Activated CD4-positive, alpha-beta memory T cell treated with anti-CD3 and anti-CD28 coated beads for 36 hours (primary cell): ENCODE measurements at places on chromosomes 7 and 10. TPM values are rescaled to one million over a fixed set of nuclear protein-coding genes. Genes with fewer than 3 reads are reported as not detected.

- DNase-seq: no peak
These were observed 323.2 kb upstream of the COBL start for GRCh38 chr7:51639661-51640334.

ORAI2 gene
- total RNA-seq: 31.5 TPM

GRCh38 chr10:99396471-99396870 lies 34.0 kb downstream of the GOT1 start:
- no peak for DNase-seq

DNA sequence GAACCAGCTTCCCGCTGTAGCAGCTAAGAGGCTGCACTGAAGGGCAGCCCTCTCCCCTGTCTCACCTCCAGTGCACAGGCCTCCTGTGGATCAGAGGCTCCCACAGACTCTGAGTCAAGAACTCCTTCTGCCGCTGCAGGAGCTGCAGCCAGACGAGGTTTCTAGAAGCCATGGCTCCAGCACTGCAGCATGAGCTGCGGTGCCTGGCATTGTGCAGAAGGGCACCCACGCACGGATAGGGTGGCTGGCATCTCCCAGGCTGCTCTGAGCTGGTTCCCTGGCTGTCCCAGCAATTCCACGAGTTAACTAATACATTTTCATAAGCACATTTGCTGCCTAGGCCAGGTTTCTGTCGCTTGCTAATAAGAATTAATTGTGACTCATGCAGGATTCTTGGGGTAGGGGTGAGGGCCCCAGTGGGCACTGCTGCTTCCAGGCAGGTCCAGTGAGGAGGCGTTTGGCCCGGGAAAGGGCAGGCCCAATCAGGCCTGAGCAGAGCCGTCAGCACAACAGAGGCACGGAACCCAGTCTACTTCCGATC lies 594.2 kb downstream of the DNAJB6 start:
- DNase-seq: no peak

MACC1 gene
- total RNA-seq: 0.10 TPM

- DNase-seq: no peak
These were observed 35.1 kb downstream of the RTKN2 start for GRCh38 chr10:62233356-62234076.

PON1 gene
- total RNA-seq: not detected

- no peak for DNase-seq
These were observed 74.8 kb upstream of the SH2B2 start for GRCh38 chr7:102211590-102212550.

GRCh38 chr7:3043544-3044371 lies at the start of gene CARD11:
TSS of gene CARD11 (minus strand) at chr7:3043867. CDS start at chr7:2958506, 85,361 bp downstream.
- peak; percentile 77 for DNase-seq

DNA sequence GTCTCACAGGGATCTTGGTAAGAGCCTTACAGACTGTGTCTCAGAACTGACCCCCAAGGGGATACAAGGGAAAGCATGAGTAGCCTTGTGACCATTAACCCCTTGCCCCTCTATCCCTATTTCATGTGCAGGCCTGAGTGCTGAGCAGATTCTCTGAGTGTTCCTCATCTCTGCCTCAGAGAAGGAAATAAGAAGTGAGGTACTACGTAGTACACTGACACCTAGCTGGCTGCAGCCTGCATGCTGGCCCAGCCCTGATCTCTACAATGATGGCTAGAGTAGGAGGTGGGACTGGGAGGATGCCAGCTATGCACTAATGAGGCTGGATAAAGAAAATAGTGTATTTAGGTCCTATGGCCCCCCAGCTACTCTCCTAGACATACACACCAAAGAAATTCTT lies 174.9 kb upstream of the HPS1 start:
- DNase-seq: no peak

DNA sequence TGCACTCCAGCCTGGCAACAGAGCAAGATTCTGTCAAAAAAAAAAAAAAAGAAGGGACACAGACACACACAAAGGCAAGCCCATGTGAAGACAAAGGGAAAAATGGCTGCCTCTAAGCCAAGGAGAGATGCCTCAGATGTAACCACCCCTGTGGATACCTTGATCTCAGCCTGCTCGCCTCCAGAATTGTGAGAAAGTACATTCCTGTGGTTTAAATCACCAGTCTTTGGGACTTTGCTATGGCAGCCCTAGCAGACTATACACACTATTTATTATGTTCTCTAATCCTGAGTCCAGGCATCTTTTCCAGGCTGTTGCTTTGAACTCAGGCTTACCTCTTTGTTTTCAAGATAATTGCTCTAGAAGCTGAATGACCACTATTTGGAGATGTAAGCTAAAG lies 494.3 kb downstream of the GALNT17 start:
- no peak for DNase-seq

DNA sequence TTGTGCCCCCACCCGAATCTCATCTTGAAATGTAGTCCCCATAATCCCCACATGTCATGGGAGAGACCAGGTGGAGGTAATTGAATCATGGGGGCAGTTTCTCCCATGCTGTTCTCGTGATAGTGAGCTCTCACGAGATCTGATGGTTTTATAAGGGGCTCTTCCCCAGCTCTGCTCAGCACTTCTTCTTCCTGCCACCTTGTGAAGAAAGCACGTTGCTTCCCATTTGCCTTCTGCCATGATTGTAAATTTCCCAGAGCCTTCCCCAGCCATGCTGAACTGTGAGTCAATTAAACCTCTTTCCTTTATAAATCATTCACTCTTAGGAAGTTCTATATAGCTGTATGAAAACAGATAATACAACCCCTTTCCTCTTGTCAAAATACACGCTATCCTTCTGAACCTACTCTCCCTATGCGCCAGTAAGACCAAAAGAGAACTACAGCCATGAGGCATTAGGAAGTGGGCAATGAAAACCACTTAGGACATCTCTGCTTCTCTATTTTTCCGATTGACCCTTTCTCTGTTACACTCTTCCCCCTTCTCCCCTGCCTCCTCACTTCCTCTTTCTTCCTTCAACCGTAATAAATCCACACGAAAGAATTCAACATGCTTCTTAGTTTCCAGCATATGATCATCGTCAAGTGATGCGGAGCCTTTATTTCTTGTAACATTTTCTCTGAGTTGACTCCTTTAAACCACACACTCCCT lies 101.2 kb upstream of the WDR11 start:
- no peak for DNase-seq

DNA sequence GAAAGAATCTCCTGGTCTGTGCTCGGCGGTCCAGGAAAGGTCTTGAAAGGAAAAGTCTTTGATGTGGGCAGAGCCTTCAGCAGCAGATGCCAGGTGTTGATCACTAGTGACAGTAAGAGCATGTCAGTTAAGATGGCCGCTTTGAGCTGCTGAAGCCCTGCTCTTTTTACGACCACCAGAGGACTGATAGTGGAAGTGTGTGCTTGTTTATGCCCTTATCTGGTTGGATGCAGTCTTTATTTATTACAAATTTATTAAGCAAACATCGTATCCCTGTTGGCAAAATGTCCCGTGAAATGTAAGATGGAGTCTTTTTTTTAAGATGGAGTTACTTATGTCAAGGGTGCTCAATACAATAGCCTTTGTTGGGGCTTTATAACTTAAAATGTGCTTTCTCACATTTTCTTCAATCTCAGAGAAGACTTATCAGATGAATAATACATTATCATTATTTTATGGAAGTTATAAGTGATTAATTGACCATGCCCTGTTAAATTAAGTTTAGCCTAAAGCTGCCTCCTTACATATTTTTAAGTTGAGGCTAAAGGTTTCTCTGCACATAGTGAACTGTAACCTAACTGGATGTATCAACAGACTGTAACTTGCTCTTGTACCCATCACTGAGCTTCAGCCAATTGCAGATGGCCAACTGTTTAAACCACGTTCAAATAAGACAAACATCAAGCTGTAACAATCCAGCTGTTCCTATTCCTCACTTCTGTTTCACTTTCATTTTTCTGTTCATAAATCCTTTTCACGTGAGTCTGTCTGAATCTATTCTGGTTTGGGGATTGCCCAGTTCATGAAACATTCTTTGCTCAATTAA lies 97.4 kb upstream of the PIK3CG start:
- peak; percentile 18 for DNase-seq

ASB10 gene
- total RNA-seq: not detected

DNA sequence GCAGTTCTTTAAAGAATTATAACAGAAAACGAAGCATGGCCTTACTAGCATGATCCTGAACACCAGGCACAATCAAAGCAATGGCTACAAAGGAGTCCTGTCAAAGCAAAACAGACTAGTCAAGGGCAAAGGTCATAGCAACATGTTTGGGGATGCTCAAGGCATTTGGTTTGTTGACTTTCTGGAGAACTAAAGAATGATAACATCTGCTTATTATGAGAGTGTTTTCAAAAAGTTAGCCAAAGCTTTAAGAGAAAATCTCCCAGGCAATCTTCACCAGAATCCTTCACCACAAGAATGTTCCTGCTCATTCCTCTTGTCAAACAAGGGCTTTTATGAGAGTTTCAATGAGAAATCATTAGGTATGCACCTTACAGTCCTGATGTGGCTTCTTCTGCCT lies 95.1 kb upstream of the CPXM2 start:
- DNase-seq: no peak

- no peak for DNase-seq
These were observed 148.9 kb downstream of the ARID5B start for GRCh38 chr10:62050346-62050892.

DNA sequence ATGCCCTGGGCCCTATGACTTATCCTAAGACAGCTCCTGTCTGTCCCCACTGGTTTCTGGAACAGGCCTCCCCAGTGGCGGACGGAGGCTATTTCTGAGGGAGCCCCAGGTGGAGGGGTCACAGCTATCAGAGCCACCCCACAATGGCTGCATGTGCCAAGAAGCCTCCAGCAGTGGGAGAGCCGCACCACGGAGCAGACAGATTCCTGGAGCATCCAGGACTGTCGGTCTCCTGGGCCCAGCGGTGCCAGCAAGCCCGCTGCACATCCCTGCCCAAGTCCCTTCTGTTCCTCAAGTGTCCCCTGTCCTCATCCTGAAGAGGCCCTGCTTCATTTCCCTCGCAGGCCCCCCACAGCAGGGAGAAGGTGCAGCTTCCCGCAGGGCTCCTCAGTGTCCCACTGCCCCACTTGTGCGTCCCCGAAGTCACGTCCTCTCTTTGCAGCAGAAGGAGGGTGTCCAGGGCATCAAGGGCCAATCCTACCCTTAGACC lies 193.0 kb upstream of the SHH start:
- no peak for DNase-seq

IKZF1 gene
- total RNA-seq: 207 TPM

LRMDA gene
- total RNA-seq: not detected

GRCh38 chr10:110077436-110078130 lies 69.8 kb downstream of the ADD3 start:
- DNase-seq: peak; percentile 53

- no peak for DNase-seq
These were observed 80.7 kb downstream of the PHTF2 start for GRCh38 chr7:77879272-77879671.

AQP1 gene
- 0.62 TPM for total RNA-seq

DNA sequence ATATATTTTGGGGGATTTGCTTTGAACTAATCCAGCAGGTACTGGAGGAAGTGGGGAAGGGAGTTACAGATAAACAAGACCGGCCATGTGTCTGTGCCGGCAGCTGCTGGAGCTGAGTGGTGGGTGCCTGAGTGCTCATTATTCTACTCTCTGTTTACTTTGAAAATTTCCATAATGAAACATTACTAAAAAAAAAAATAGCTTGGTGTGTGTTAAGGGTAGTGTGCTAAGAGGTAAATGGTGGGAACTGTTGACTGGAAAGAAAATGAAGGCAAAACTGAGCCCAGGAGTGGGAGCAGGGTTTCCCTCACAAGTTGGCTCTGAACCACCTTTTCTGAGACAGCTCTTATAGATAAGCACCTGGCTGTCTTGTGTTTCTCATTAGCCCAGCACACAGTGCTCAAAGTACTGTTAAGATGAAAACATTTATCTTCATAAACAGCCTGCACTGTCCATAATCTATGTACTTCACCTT lies 50.6 kb downstream of the PARD3 start:
- DNase-seq: no peak

GRCh38 chr10:13684252-13684791 lies 97.6 kb downstream of the PRPF18 start:
- no peak for DNase-seq

TMEM26 gene
- not detected for total RNA-seq

MYL10 gene
- total RNA-seq: not detected
